ENCODE measurements at places on chromosomes 1 and 21.
A peak's percentile ranks its signal among the peaks of the same experiment; 100 is the strongest.

- no peak for DNase-seq
Measured at GRCh38 chr1:151504759-151505158, 6.4 kb upstream of the CGN start.

GRCh38 chr1:229810140-229810539, 184.1 kb downstream of the URB2 start:
- no peak for DNase-seq

DNA sequence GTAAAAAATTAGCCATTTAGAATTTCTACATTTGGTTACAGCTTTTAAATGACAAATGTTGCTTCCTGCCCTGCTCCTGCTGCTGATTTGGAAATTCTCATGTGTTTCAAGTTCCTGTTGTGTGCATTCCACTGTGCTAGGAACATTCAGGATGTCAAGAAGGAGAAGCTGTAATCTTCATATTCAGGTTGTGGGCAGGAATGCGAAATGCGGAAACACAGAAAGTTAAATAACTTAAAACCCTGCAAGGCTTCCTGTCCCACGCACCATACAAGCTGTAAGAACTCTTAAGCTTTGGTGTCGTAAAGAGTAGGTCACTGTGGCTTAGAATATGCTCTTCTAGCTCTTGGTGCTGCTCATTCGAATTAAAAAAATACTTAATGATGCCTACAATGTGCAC, 52.6 kb downstream of the S100B start:
- DNase-seq = no peak

DNA sequence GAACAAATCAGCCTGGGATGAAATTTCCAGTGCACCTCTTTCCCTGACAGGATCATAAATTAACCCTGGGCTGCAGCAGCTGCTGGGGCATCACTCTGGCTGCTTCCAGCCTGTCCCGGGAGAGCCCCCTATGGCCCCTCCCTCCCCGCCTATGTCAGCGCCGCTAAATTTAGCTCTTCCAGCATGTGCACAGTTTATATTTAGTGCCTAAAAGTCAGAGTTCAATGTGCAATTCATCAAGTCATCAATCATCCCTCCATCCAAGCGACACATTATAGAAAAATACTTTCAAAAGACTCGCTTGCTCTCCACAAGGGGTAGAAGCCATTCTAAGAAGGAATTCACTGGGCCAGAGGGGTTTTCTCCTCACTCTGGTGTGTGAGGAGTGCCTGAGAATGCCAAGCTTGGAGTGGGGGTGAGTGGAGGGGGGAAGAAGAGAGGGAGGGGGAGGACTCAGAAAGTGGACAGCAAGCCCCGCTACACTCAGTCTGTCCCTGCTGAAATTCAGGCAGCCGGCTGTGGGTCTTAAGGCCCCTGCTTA, 37.4 kb downstream of the XCL1 start:
- DNase-seq = no peak

- no peak for DNase-seq
Measured at GRCh38 chr1:79105500-79105899, 99.0 kb upstream of the ADGRL4 start.

DNA sequence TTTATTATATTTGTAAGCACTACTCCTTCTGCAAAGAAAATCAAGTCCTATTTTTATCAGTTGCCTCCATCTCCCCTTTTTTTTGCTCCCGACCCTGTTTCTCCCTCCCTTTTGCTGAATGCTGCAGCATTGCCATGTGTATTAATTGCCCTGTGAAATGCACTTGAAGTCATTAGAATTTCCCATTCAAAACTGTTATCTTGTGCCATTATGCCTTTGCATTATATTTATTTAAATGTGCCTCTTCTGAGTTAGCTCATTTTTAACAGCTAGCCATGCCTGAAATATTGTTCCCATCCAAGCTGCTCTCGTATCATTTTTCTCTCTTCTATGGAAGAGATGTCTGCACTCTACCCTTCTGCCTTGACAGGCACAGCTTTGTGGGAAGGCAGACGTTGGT, 404.0 kb upstream of the PLXNA2 start:
- DNase-seq = no peak

DNA sequence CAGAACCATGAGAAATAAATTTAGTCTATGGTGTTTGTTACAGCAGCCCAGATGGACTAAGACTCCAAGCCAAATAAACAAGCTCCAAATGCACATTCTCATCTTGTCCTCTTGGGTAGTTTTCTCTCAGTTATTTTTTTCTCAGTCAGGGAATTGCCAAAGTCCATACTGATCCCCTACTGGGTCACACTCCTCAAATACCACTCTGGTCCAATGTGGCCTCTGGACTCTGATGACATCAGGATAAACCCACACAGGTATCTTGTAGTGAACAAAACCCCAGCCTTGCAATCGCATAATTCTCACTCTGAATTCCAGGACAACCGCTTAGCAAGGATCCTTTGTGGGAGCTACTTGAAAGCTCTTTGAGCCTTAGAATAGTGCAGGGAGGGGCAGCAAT, 248.4 kb upstream of the JUN start:
- DNase-seq = no peak

DNA sequence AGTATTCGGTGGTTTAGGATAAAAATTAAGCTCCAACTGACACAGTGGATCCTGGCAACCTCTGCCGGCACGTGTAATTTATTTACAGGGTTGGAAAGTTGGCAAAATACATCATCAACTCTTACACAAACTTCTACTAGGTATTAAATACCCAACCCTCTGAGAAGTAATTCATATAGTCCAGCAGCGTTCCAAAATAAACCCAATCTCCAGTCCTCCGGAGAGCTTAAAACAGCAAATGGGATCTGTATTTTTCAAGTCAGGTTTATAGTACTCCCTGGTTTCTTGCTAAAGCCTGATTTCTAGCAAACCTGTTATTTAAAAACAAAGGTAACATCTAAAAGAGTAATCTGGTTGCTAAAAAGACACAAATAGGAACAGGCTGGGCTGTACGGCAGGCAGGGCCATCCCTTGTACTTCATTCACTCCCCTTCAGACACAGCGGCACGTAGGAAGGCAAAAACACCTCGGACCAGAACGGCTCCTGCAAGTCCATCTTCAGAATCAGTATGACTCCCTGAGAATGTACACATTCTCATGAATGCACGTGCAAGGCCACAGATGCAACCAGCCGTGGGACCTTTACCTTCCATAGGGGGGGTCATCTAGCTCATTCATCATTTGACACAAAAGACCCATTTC, 8.6 kb downstream of the GLIS1 start:
- no peak for DNase-seq

- DNase-seq = peak; percentile 9
Measured at GRCh38 chr1:236980673-236981072, 23.6 kb downstream of the MT1HL1 start.

DNA sequence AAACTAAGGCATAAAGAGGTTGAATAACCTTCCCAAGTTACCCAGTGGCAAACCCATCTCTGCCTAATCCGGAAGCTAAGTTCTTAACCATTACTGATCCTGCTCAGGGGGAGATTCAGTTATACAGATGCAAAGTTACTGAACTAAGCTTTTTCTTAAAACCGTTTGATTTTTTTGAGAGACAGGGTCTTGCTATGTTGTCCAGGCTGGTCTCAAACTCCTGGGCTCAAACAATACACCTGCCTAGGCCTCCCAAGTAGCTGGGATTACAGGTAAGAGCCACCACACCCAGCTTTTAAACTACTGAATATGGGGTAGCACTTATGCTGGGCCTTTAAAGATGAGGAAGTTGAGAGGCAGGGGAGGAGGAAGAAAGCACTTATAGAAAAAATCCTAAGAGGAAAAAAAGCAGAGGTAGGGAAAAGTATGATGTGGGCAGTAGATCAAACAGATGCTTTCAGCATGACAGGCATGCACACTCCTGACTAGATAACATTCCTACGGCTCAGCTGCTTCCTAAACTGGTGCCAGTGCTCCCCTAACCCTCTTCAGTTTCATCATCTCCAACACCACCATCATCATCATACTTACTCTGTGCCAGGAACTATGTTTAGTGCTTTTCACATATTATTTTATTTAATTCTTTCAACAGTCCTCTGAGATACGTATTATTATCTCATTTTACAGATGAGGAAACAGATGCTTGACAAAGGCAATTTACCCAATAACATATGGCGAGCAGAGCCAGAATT, 5.8 kb downstream of the PAFAH2 start:
- no peak for DNase-seq
